NK-92 treated with Interleukin-12 subunit alpha and Interleukin-12 subunit beta, amount 100 ng/mL, for 24 hours (cell line): ENCODE measurements at places on chromosomes 11 and 22.

GRCh38 chr11:122869622-122870021 is 12.9 kb upstream of the JHY start:
- no peak for DNase-seq

GRCh38 chr22:40432157-40432556 is 61.8 kb downstream of the SGSM3 start:
- DNase-seq, result no peak

GRCh38 chr22:40544758-40545157 is 91.8 kb downstream of the MRTFA start:
- DNase-seq, result no peak

- no peak for DNase-seq
Measured at GRCh38 chr22:20584029-20584871, 76.8 kb downstream of the MED15 start.

- no peak for DNase-seq
Measured at GRCh38 chr11:57047610-57048009, 58.9 kb downstream of the OR5AK2 start.

DNA sequence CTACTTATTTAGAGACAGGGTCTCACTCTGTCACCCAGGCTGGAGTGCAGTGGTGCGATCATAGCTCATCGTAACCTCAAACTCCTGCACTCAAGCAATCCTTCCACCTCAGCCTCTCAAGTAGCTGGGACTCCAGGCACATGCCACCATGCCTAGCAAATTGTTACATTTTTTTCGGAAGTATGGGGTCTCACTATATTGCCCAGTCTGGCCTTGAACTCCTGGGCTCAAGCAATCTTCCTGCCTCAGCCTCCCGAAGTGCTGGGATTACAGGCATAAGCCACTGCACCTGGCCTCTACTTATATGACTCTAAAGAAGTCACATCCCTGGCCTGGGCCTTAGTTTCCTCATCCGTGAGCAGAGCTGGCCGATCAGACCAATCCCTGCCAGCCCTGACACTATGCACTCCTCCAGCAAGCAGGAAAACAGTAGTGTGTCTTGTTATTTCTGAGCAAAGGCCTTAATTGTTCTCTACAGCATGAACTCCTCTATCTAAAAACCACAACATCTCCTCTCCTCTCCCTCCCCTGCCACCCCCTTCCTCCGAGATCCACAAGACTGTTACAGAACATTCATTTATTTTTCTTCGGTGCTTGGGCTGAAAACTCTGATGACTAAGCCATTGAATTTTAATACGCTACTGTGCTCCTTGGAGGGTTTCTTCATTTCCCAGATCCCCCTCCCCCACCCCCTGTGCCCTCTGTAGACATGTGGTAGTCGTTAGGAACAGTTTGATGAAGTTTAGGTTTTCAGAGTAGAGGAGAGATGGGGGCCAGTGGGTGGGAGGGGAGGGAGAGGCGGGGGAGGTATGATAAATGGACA is 91.5 kb downstream of the ABTB2 start:
- no peak for DNase-seq

DNA sequence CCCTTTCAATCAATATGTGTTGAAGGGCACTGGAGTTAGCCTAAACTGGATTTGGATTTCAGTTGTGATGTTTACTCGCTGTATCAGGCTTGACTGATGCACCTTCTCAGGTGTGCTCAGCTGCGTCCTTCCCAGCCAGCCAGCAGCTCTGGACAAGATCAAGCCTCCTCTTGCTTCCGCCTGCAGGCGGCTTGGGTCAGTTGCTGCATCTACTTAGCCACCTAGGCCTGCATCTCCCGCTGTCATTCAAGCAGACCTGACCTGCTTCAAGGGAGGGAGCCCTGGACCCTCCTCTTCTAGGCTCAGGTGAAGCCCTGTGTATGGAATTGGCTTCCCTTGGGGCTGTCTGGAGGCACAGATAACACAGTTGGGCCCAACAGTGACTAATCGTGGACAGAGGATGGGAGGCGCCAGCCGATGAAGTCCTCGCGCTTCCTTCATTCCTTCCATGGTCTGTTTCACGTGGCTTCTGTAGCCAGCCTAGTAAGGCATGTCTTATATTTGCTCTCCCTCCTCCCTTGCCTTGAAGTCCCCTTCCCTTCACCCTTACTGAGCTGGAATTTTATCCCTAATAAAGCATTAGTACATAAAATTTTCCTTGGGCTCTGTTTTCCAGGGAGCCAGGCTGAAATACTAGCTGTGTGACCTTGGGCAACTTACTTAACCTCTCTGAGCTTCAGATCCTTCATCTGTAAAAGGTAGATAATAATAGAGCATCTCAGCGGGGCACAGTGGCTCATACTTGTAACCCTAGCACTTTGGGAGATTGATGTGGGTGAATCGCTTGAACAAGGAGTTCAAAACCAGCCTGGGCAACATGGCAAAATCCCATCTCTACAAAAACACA is 2.1 kb upstream of the LHFPL7 start:
- no peak for DNase-seq

DNA sequence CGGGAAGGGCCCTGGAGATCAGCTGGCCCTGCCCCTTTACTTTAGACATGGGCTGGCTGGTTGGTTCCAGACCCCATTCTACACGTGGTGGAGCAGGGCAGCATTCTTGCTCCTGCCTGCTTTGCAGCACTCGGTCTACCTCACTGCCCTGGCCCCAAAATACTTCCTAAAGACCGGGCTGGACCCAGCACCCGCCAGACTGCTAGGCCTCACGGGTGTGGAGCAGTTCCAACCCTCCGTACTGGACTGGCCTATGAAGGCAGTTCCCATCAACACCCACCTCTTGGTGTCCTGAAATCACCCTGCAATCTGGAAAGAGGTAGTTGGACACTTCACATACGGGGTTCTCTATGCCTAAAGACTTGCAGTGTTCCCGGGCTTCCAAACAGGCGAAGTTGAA is 6.4 kb downstream of the MCAT start:
- no peak for DNase-seq

DNA sequence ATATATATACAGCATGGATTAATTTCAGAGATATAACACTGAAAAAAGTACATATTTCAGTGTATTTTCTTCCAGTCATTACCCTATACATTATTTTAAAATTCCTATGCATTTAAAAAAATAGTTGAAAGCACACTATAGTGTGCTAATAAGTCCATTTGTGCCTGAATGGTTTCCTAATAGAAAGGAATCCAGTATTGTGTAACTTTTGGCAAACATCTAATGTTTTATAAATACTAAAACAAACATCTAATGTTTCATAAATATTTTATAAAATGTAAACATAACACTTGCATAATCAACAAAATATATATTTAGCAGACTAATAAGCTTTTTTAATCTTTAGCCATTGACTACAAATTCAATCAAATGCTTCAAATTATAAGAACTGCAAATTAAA is 126.6 kb upstream of the FIBIN start:
- DNase-seq, result no peak

DNA sequence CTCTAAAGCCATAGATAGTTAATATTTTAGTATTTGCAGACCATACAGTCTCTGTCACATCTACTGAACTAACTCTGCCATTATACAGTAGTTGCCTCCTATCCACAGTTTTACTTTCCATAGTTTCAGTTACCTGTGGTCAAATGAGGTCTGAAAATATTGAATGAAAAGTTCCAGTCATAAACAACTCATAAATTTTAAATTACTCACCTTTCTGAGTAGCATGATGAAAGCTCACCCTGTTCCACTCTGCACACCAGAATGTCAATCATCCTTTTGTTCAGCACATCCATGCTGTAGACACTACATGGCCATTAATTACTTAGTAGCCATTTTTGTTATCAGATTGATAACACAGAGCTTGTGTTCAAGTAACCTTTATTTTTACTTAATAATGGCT is 51.7 kb upstream of the ME3 start:
- DNase-seq, result no peak

DNA sequence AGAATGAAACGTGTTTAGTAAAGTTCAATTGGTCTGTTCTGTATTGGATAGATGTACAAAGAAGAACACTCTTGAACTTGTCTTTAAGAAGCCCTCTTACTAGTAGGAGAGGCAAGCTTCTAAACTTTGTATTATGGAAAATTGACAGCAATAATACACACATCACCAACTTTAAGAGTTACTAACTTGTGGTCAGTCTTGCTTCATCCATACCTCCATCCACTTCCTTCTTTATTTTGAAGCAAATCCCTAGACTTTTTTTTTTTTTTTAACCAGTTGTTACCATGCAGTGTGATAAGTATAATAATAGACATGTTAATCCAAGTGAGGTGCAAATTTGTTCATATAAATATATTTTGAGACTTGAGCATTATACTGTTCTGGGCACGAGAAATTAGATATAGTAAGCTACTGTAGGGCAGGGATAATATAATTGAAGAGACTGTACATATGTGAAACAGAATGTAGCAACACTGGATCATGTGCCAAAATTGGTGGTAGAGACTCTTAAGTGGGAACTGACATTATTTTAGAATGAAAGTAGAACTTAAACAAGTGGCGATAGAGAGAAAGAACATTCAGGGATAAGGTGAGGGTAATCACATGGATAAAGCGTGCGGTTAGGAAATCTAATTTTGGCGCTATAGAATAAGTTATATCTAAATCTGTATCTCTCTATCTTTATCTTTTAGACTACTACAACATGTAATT is 6.5 kb downstream of the FAR1 start:
- no peak for DNase-seq

DNA sequence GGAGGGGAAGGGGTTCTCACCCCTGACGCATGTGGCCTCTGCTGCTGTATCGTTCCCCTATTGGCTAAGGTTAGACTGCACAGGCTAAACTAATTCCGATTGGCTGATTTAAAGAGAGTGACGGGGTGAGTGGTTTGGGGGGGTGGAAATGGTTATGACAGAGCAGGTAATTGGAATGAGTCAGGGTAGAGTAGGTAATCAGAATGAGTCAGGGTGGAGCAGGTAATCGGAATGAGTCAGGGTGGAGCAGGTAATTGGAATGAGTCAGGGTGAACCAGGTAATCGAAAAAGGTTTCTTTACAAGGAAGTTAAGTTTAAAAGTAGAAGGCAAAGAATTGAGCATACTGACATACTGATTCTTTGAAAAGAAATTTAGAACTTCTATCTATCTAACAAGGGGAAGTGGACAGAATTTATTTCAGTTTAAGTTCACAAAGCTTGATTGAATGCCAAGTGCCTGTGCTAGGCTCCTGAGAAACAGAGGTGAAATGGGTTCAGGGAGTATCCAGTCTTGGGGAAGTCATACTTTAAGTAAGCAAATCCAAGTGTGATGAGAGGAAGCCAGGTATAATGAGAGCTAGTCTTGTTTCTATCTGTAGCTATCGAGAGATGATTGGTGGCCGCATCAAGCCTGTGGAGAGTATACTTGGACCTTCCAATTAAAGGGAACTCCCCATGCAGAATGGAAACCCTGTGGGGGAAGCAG is 58.0 kb downstream of the C11orf91 start:
- DNase-seq, result no peak

DNA sequence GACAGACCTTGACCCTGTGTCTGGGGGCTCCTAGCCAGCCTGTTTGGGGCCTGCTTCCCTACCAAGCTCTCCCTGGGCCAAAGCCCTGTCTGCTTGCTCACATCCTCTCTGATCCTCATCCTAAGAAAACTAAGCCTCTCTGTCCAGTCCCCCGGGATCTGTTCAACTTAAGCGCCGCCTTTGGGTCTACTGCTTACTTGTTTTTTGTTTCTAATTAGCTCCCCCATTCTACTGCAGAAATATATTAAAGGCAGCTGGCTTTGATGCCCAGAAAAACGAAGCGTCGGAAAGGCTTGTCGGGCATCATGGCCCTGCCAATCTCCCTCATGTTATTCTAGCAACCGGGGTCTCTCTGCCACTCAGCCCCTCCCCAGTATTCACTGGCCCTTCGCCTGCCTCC is 3.4 kb downstream of the DSCAML1 start:
- DNase-seq, result no peak

DNA sequence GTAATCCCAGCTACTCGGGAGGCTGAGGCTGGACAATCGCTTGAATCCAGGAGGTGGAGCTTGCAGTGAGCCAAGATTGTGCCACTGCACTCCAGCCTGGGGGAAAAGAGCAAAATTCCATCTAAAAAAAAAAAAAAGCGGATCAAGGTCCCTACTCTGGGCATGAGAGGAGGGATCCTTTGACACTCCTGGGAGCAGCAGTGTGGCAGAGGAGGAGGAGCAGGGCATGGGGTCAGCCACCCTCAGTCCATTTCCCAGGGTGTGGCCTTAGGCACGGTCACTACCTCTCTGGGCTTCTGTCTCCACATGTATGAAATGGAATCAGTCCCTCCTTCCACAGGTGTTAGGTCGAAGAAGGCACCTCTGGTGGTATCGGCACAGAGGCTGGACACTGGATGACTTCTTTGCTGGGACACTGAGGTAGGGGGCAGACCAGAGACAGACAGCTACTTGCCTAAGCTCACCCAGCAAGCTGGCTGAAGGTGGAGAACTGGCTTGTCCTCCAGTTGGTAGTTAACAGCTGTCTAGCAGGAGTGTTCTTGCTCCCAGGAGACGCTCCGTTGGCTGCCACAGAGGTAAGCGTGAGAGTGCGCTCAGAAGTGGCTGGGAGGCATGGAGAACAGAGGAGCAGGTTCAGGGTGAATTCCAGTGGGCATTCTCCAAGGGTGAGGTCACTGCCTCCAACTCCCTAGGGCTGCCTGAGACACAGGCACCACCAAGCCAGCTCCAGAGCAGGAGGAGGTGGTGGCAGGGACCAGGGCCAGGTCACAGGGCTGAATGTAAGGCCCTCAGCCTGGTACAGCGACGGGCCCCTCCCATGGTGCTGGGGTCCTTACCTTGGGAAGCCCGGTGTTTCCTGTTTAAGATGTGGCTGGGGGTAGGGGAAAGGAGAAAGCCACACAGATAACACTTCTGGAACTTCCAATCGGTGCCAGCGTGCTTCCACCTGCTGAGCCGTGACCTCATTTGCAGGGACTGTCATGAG is 19.5 kb downstream of the TXN2 start:
- no peak for DNase-seq

- DNase-seq, result no peak
Measured at GRCh38 chr22:36144886-36145541, 15.5 kb downstream of the APOL3 start.

- no peak for DNase-seq
Measured at GRCh38 chr11:76048763-76049162, 157.5 kb downstream of the WNT11 start.
